Stimulated activated CD4-positive, alpha-beta T cell treated with anti-CD3 and anti-CD28 coated beads, Interleukin-1b, Interleukin-23, amount 100 ng/mL, for 24 hours (primary cell): ENCODE measurements at places on chromosomes 12 and 14.

- DNase-seq, result no peak
Measured at GRCh38 chr12:127570387-127570786, 696.6 kb upstream of the TMEM132C start.

DNA sequence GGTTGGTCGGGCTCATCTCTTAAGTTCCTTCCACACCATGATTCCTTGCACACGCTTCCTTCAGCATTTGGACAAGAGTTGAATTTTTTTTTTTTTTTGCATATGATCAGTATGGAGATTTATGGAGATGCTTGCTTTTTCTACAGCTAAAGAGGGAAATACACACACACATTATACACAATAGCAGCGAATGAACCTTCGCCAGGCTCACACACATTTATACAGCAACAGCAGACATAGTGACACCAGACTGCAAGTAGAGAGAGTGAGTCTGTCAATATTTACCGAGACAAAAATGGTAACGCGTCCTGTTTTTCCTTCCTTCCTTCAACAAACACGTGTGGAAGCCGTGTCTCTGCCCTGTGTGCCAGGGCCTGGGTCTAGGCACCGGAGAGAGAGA lies 897.9 kb downstream of the BCL11B start:
- no peak for DNase-seq

GRCh38 chr12:7834701-7835100 lies 38.0 kb downstream of the SLC2A14 start:
- DNase-seq, result no peak

GRCh38 chr12:94872007-94872653 lies 131.4 kb downstream of the NDUFA12 start:
- DNase-seq, result no peak

DNA sequence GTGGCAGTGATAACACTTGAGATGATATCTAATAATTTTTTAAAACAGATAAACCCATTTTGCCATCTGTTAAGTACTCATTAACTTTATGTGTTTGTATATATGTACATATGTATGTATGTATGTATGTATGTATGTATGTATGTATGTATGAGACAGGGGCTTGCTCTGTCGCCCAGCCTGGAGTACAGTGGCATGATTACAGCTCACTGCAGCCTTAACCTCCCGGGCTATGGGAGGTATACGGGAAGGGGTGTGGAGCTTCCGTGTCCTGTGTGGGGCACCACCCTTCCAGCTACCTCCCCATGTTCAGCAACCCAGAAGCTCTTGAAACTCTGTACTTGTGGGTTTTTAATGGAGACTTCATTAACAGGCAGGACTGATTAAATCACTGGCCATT lies 116.9 kb downstream of the SCFD1 start:
- no peak for DNase-seq

DNA sequence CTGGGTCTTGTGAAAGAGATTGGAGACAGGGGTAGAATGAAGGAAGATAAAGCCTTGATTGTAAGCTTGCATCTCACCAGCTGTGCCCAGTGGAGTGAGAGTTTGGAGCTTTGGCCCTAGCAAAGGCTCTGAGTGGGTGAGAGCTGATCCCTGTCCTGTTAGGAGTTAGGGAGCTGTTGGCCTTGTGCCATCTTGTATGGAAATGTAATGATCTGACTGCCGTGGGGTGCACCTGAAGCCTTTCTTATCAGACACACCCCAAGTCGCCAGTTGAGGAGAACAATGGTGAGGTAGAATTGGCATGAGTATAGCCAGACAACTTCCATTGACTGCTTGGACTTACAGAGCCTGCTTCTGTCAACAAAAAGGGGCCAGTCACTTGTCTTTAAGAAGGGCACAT lies 130.1 kb downstream of the PRKCH start:
- DNase-seq, result no peak

DNA sequence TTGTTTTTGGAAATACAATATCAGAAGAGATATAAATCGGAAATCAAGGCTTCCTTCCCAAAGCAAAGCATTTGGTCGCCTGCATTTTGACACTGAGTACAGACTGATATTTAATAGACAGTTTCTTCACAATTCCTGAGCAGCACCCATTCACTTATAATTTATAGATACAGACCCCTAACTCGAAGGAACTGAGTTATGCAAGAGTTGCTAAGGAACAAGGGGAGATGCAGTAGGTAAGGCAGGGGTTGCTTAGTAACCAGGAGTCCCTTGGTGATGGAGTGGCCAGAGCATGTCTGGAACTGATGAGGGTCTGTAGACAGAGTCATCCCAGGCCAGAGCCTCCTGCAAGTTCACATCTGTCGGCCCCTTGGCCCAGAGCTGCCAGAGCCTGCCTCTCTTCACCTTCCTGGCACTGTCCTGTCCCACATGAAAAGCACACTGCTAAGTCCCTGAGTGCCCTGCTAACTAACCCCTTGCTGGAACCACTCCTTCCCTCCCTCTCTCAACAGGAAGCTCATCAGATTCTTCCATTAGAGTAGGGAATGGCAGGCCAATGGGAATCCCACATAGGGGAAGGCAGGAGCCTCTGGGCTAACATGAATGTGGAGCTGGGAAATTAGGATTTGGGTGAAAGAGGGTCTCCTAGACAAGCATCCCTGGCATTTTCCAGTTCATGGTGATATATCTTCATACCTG lies 3.6 kb upstream of the DHRS2 start:
- DNase-seq, result no peak
